Smooth muscle cell of the pulmonary artery (primary cell): ENCODE measurements at places on chromosomes 16 and 17. TPM values are rescaled to one million over a fixed set of nuclear protein-coding genes. Genes with fewer than 3 reads are reported as not detected.

Gene CORO1A
- total RNA-seq: 0.20 and 0.33 TPM in 2 replicates

Gene TBX2
- total RNA-seq: 20.4 and 63.1 TPM in 2 replicates

Gene AATK
- total RNA-seq: 1.0 and 1.5 TPM in 2 replicates

Gene KRT25
- total RNA-seq: not detected in 2 replicates

Gene EIF3CL
- 105 and 115 TPM in 2 replicates for total RNA-seq

Gene TGFB1I1
- total RNA-seq: 41.6 and 75.6 TPM in 2 replicates

Gene OTOA
- under 0.01 and 0.07 TPM in 2 replicates for total RNA-seq

Gene FBXO39
- total RNA-seq: 0.07 and 0.26 TPM in 2 replicates

Gene ASGR2
- total RNA-seq: not detected in 2 replicates

Gene FBXW10
- total RNA-seq: 0.03 TPM in 1 of 2 replicates, not detected in the other

Gene MYO15A
- total RNA-seq: 1.4 and 1.9 TPM in 2 replicates

Gene CCL22
- not detected in 2 replicates for total RNA-seq

Gene NPIPA1
- 58.4 and 78.9 TPM in 2 replicates for total RNA-seq

Gene PLEKHH3
- 16.9 and 23.8 TPM in 2 replicates for total RNA-seq

Gene ARSG
- total RNA-seq: 4.8 and 6.3 TPM in 2 replicates
